ENCODE measurements at places on chromosomes 12 and 14.

GRCh38 chr12:115335048-115335447 lies 651.1 kb upstream of the TBX3 start:
- no peak for DNase-seq

DNA sequence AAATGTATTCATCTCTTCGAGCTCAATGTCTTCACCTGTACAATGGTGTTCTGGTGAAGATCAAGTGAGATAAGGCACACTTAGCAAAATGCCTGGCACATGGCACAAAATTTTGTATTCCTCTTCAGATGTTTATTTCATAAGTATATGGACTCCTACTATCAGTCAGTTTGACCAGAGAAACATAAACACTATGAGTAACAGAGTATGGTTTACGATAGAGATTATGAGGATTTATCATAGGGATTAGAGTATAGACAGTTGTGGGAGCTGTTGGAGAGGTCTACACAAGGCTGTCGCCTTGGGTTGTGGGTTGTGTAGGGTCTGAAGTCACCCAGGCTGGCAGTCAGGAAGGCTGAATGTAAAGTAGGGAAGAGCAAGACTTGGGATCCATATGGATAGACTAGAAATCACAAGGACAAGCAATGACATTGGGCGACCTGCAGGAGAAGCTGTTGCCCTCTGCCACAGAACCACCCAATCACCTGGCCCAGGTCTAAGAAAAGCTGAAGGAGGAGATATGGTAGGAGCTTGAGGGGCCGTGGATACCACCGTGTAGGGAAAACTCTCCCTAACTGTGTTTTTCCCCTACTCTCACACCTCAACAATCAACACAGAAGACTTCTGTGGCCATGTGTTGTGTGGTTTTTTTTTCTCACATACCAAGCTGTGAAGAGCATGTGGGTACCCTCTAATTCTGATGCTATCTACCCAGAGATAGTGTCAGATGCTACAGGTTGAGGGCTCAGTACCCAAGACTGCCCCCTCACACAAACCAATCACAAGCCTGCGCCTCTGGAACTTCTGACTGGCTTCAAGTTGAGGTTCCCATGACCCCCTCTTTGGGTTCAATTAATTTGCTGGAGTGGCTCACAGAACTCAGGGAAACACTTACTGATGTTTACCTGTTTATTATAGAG lies 27.2 kb upstream of the RESF1 start:
- no peak for DNase-seq

DNA sequence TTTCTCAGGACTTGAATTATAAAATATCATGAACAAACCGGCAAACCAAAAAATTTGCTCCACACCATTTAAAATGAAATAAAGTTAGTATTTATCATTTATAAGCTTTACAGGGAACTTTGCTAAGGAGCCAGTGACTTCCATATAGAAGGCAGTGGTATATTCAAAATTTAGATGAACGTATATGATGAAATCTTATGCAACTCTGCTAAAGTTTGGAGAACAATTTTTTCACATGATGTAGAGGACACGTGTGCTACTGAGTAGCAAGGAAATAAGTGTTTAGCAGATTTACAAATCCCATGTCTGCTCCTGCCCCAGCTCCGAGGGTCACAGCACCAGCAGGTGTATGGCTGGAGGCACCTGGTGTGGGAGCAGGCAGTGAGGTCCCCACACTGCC lies 70.8 kb upstream of the IFNG-AS1 start:
- peak; percentile 47 for DNase-seq

- DNase-seq: no peak
These were observed 2.2 kb upstream of the DUSP16 start for GRCh38 chr12:12564911-12565310.

GRCh38 chr12:116201359-116201758 lies 76.1 kb downstream of the MED13L start:
- DNase-seq: no peak

- DNase-seq: no peak
These were observed 6.7 kb downstream of the KRT81 start for GRCh38 chr12:52284562-52285171.

- no peak for DNase-seq
These were observed 14.9 kb downstream of the TRMT61A start for GRCh38 chr14:103543721-103544387.
